ENCODE measurements at places on chromosomes 6 and 20.

DNA sequence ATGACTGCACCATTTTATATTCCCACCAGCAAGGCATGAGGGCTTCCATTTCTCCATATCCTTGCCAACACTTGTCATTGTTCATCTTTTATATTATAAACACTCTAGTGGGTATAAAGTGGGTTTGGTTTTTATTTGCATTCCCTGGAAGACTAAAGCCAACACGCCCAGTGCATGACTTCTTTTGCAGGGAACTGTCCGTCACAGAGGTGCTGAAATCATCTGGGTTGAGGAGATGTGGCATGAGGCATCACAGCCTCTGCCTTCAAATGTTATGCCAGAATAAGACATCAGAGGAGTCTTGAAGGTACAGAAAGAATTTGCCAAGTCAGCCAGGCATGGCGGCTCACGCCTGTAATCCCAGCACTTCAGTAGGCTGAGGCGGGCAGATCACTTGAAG lies 29.9 kb upstream of the FAM210B start:
- no peak for DNase-seq

GRCh38 chr6:34934516-34934915 lies 45.5 kb downstream of the ANKS1A start:
- no peak for DNase-seq

DNA sequence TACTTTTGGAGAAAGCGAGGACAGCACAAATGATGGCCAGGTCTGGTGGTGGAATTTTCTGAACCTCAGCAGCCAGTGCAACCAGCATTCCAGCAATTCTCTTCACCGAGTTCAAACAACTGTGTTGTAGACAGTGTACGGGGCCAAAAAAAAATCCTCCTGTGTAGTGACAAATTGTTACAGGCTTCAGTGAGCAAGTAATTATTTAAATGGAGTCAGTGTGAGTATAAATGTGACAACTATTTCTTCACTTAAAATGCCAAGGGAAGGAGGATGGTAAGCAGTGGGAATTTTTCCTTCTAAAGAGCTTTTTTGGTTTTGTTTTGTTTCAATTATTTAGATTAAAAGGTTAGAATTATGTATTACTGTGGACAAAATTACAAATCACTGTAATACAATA lies 154.1 kb downstream of the TMEM242 start:
- no peak for DNase-seq

- DNase-seq, result no peak
Measured at GRCh38 chr6:93580446-93580845, 161.1 kb upstream of the EPHA7 start.

GRCh38 chr20:43900496-43900895 lies 14.2 kb upstream of the TOX2 start:
- no peak for DNase-seq

- no peak for DNase-seq
Measured at GRCh38 chr20:58852543-58853271, at the start of gene GNAS. Gene GNAS, plus strand, starts transcription at chr20:58852716.

DNA sequence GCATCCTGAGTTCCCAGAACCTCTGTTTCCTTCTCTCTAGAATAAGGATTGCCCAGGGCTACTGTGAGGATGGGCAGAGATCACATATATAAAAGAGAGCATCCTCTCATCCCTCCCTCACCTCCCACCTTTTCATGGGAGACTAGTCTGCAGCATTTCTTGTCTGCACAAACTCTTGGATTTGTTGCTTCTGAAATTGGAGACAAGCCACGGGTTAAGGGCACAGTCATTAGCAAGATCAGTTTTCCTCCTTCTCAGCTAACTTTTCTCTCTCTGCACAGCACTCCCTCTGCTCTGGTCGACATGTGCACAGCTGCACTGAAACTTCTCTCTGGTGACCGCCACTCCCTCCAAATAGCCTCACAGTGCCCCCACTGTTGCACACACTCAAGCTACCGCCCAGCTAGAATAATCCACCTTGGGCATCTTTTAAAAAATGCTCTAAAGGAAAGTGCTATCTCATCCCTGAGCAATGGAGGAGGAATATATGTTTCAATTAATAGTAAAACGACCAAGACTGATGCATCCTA lies 50.9 kb upstream of the DUSP22 start:
- no peak for DNase-seq

- no peak for DNase-seq
Measured at GRCh38 chr6:89154131-89154530, 8.3 kb downstream of the PM20D2 start.

- no peak for DNase-seq
Measured at GRCh38 chr6:38805692-38806091, 90.6 kb downstream of the DNAH8 start.

- no peak for DNase-seq
Measured at GRCh38 chr6:85079761-85080160, 315.4 kb upstream of the TBX18 start.

GRCh38 chr6:93571346-93571745 lies 152.0 kb upstream of the EPHA7 start:
- DNase-seq, result no peak

- no peak for DNase-seq
Measured at GRCh38 chr20:62647521-62648317, 5.4 kb downstream of the SLCO4A1 start.

DNA sequence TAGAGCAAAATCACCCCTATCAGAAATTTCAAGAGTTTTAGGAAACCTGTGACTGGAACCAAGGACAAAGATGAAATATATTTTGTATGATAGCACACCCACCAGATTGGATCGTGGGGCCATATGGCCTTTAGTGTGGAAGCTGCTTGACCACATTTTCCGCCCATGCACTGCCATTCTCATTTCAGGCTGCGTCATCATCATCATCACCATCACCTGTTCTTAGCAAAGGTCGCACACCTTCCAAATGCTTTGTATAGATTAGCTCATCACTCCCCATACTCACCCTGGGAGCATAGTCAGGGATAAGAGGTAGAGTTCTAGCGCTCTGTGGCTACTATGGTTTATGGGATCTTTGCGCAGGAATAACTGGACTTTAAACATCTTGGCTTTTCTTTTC lies 185.7 kb downstream of the MTHFD1L start:
- no peak for DNase-seq

- no peak for DNase-seq
Measured at GRCh38 chr20:22722811-22723210, 138.4 kb upstream of the FOXA2 start.

GRCh38 chr6:3353213-3353903 lies 94.6 kb downstream of the PSMG4 start:
- DNase-seq, result no peak

DNA sequence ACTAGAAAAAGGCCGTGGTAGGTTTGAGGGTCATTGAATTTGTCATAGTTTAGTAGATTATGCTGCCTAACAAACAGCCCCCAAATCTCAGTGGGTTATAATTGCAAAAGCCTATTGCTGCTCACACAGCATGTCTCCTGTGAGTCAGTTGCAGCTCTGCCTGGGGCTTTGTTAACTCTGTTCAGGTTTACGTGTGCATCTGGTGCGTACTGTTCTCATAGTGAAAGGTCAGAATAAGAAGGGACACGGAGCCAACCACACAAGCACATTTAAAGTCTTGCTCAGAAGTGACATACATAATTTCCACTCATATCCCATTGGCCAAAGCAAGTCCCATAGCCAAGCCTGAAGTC lies 48.1 kb upstream of the BMP2 start:
- no peak for DNase-seq

GRCh38 chr6:93675856-93676417 lies 256.6 kb upstream of the EPHA7 start:
- DNase-seq, result no peak

DNA sequence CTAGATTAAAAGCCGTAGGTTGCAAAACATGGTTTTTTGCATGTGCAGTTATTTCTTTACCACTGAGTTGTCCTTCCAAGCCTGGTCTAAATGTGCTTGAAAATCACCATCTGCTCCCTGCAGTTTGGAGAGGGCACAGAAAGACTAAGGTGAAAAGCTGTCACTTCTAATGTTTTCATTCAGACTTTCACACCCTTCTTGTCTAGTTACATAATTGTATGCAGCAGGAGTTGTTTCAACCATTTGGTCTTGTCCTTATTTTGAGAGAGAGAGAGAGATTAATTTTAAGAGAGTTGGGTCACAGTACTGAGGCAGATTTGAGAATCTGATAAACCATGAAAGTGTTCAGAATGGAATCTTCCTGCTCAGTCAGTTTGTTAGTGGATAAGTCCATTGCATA lies 82.5 kb downstream of the ARID1B start:
- no peak for DNase-seq

GRCh38 chr20:10898552-10898951 lies 224.8 kb upstream of the JAG1 start:
- no peak for DNase-seq

All from H54 (cell line).